ENCODE measurements at places on chromosomes 3 and 15. TPM values are rescaled to one million over a fixed set of nuclear protein-coding genes. Genes with fewer than 3 reads are reported as not detected.
A peak's percentile ranks its signal among the peaks of the same experiment; 100 is the strongest.

The FOXB1 gene
- total RNA-seq, result not detected

The CNOT10 gene
- total RNA-seq, result 13.0 TPM

DNA sequence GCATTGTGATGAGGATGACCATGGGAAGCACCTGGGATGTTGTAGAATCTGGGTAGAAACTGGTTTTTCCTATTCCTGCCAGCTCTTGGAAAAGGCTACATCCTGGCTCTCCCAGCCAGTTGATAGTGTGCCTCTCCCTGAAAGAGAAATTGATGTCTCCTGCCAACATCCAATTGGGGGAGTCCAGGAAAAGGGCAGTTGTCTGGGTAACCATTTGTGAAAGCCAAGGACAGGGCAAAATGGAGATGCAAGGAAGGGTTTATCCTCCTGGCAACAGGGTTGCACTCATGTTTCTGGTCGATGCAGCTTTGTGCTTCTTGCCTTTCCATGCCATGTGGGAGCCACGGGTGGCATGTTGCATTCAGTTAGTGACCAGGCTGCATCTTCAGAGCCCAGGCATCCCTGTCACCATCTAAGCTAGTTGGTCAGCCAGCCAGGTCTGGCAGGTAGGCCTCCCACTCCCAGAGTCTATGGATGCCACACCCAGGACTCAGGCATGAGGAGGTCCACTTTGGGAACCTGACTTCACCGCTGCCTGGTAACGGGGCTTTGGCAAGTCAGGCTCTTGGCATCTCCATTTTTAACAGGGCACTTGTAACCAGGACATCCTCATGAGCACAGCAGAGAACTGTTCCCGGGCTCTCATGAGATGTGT, 153.5 kb downstream of the DNAJB8 start:
- no peaks in the 10 kb centered on the region for H3K36me3 ChIP-seq
- no peaks in the 10 kb centered on the region for H3K27me3 ChIP-seq
- peaks cover 16% of the 10 kb centered on the region for H3K4me1 ChIP-seq
- H3K4me3 ChIP-seq, result no peak overlapping the region

DNA sequence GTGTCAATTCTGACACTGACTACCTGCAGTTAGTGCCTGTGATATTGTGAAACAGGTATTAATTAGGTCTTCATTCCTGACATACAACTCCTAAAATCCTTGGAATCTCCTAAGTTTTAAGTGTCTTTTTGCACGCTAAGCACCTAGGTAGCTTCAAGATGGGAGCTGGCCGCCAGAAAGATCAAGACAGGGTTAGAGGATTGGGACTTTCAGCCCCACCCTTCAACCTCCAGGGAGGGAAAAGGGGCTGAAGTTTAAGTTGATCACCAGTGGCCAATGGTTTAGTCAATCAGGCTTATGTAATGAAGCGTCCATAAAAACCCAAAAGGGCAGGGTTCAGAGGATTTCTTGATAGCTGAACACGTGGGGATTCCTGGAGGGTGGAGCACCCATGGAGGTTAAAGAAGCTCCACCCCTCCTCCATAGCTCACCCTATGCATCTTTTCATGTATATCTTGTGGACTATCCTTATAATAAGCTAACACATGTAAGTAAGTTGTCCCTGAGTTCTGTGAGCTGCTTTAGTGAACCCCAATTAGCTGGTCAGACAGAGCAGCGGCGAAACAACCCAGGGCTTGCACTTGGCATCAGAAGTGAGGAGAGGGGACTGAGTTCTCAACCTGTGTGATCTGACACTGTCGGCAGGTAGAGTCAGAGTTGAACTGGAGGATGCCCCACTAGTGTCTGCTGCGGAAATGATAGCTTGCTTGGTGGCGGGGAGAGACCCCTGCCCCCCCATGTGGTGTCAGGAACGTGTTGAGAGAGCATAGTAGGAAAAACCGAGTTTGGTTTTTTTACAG, 12.8 kb upstream of the SRP14 start:
- peak; percentile 18 for DNase-seq
- H3K27me3 ChIP-seq, result no peaks in the 10 kb centered on the region
- no peak overlapping the region for H3K27ac ChIP-seq
- H3K36me3 ChIP-seq, result no peaks in the 10 kb centered on the region
- no peak overlapping the region for H3K4me3 ChIP-seq
- peaks cover 43% of the 10 kb centered on the region for H3K4me1 ChIP-seq

- DNase-seq, result no peak
- H3K4me3 ChIP-seq, result no peak within 1 kb of the TSS
- no peaks in the 10 kb centered on the region for H3K4me1 ChIP-seq
- H3K27me3 ChIP-seq, result no peaks in the 10 kb centered on the region
- no peak within 1 kb of the TSS for H3K27ac ChIP-seq
- H3K36me3 ChIP-seq, result no peaks in the 10 kb centered on the region
Observed at GRCh38 chr15:76011627-76012551, at the start of gene NRG4. Gene NRG4, minus strand, starts transcription at chr15:76012424. Its CDS starts 1,194 bp downstream, at chr15:76011230.

- no peak overlapping the region for H3K4me3 ChIP-seq
- H3K27me3 ChIP-seq, result no peaks in the 10 kb centered on the region
- H3K36me3 ChIP-seq, result no peaks in the 10 kb centered on the region
Observed at GRCh38 chr3:25547943-25548674, 116.6 kb downstream of the TOP2B start.

- H3K27ac ChIP-seq, result no peak overlapping the region
- H3K27me3 ChIP-seq, result no peaks in the 10 kb centered on the region
- no peaks in the 10 kb centered on the region for H3K4me1 ChIP-seq
- no peaks in the 10 kb centered on the region for H3K36me3 ChIP-seq
Observed at GRCh38 chr3:60294181-60294580, 957.1 kb downstream of the FHIT start.

DNA sequence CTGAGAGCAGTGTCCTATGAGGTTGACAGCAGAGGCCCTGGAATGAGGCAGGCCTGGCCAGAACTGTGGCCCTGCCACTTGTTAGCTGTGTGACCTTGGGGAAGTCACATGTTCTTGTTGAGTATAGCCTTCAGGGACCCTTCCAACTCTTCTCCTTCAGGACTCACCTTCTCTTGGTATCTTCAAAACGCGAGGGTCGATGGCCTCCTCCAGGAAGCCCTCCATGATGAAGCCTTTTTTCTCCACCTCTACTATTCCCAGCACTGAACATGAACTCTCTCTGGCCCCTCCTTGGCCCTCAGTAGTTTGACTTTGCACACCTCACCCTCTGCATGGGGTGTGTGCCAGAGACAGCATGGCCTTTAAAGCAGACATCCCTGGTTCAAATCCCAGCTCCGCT, 195.1 kb upstream of the LINGO1 start:
- no peak for DNase-seq
- H3K4me3 ChIP-seq, result no peak overlapping the region
- H3K36me3 ChIP-seq, result no peaks in the 10 kb centered on the region
- no peaks in the 10 kb centered on the region for H3K27me3 ChIP-seq

GRCh38 chr3:141082064-141082463, 30.9 kb downstream of the SPSB4 start:
- H3K4me1 ChIP-seq, result peaks cover 13% of the 10 kb centered on the region
- H3K27me3 ChIP-seq, result no peaks in the 10 kb centered on the region
- peak; percentile 21 for DNase-seq
- H3K36me3 ChIP-seq, result no peaks in the 10 kb centered on the region

GRCh38 chr3:73915886-73916285, 291.1 kb upstream of the PDZRN3 start:
- H3K4me1 ChIP-seq, result no peaks in the 10 kb centered on the region
- H3K36me3 ChIP-seq, result no peaks in the 10 kb centered on the region

The B3GNT5 gene
- 3.1 TPM for total RNA-seq

DNA sequence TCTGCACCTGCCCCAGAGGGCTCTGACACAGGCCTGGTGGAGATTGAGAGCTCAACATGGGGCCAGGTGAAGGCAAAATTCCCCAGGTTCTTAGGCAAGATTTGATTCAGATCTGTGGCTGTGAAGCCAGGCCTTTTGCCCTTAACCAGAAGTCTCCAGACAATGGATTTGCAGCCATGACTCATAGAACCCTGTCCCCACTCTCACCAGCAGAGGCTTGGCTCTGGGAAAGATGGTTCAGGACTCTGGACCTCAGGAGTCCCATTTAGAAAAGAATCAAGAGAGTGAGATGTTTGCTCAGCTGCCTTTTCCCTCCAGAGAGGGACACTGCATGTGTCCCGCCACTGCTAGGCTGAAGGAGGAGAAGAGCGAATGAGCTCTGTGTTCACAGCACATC, 361.4 kb upstream of the ICE2 start:
- no peak overlapping the region for H3K4me3 ChIP-seq
- no peaks in the 10 kb centered on the region for H3K4me1 ChIP-seq
- DNase-seq, result no peak
- no peaks in the 10 kb centered on the region for H3K36me3 ChIP-seq
- no peaks in the 10 kb centered on the region for H3K27me3 ChIP-seq

DNA sequence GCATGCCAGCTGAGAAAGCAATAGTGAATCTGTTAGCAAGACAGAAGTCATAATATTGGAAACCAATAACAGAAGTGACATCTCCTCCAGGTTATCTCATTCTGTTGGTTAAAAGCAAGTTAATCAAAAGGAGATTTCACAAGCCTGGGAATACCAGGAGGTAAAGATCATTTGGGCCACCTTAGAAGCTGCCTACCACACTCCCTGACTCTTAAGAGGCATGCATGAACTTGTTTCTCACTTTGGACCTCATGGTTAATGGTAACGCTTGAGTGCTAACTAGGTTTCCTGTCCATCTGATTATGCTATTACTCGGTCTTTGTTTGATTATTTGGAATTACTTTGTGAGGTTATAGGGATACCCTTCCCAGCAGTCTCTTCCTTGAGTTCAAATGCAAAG, 650.8 kb upstream of the SGO1 start:
- no peak overlapping the region for H3K27ac ChIP-seq
- no peak overlapping the region for H3K4me3 ChIP-seq
- DNase-seq, result no peak
- H3K36me3 ChIP-seq, result no peaks in the 10 kb centered on the region

DNA sequence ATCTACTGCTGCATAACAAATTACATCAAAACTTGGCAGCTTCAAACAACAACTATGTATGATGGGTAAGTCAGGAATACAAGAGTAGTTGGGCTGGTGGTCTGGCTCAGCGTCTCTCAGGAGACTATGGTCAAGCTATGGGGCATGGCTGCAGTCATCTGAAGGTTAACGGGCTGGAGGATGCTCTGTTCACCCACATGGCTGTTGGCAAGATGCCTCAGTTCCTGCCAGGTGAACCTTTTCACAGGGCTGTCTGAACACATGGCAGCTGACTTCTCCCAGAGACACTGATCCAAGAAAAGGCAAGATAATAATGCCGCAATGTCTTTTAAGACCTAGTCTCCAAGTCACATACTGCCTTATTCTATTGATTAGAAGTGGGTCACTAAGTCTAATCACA, 63.7 kb downstream of the GPR176 start:
- no peaks in the 10 kb centered on the region for H3K27me3 ChIP-seq
- no peak overlapping the region for H3K4me3 ChIP-seq
- no peaks in the 10 kb centered on the region for H3K36me3 ChIP-seq
- H3K27ac ChIP-seq, result no peak overlapping the region
- peaks cover 8% of the 10 kb centered on the region for H3K4me1 ChIP-seq

DNA sequence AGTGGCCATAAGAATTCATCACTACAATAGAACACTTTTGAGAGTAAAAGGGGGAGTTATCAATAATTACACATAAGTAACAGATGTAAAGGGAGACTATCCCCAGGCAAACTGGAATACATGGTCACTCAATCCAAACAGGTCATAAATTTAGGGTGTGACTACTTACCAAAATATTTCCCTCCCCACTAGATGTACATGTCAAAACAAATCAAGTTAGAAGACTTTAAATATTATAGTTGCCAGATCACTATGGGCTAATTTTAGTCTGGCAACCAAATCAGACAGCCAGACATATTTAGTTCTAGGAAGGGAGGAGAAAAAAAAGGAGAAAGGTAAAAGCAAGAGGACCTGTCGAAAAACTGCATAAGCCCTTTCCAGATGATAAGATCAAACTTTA, 23.1 kb downstream of the SLC24A5 start:
- peaks cover 35% of the 10 kb centered on the region for H3K4me1 ChIP-seq
- H3K4me3 ChIP-seq, result no peak overlapping the region
- no peaks in the 10 kb centered on the region for H3K36me3 ChIP-seq
- peak overlapping the region; percentile 53 for H3K27ac ChIP-seq
- H3K27me3 ChIP-seq, result no peaks in the 10 kb centered on the region

- no peaks in the 10 kb centered on the region for H3K36me3 ChIP-seq
- no peak for DNase-seq
- no peak overlapping the region for H3K4me3 ChIP-seq
- no peaks in the 10 kb centered on the region for H3K4me1 ChIP-seq
Observed at GRCh38 chr15:73822998-73823397, 50.4 kb upstream of the TBC1D21 start.

DNA sequence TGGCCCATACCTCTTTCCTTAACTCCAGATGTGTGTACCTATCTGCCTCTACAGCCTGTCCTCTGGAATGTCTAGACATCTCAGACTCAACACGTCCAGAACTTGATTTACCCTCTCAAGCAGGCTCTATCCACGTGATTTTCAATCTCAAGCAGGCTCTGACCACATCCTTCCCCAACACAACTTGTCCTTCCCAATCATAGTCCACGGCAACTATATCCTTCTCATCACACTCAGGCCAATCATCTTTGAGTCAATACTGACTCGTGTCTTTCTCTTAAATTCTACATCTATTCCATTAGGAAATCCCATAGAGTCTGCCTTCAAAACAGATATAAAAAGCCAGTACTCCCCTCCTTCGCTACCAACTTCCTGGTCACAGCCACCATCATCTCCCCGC, 70.4 kb downstream of the FOXP1 start:
- no peak overlapping the region for H3K27ac ChIP-seq
- peaks cover 47% of the 10 kb centered on the region for H3K4me1 ChIP-seq
- DNase-seq, result no peak
- no peaks in the 10 kb centered on the region for H3K36me3 ChIP-seq

- no peak overlapping the region for H3K4me3 ChIP-seq
- peaks cover 14% of the 10 kb centered on the region for H3K4me1 ChIP-seq
- no peak for DNase-seq
- no peaks in the 10 kb centered on the region for H3K36me3 ChIP-seq
Observed at GRCh38 chr3:158167737-158168557, 58.1 kb downstream of the RSRC1 start.

GRCh38 chr3:157746391-157746790, 243.2 kb upstream of the VEPH1 start:
- H3K27ac ChIP-seq, result no peak overlapping the region
- no peaks in the 10 kb centered on the region for H3K4me1 ChIP-seq
- no peak overlapping the region for H3K4me3 ChIP-seq
- H3K27me3 ChIP-seq, result no peaks in the 10 kb centered on the region
- no peaks in the 10 kb centered on the region for H3K36me3 ChIP-seq

- no peak for DNase-seq
- no peaks in the 10 kb centered on the region for H3K4me1 ChIP-seq
- no peak overlapping the region for H3K27ac ChIP-seq
- no peaks in the 10 kb centered on the region for H3K27me3 ChIP-seq
Observed at GRCh38 chr3:112976001-112976400, 1.1 kb upstream of the CD200R1 start.

DNA sequence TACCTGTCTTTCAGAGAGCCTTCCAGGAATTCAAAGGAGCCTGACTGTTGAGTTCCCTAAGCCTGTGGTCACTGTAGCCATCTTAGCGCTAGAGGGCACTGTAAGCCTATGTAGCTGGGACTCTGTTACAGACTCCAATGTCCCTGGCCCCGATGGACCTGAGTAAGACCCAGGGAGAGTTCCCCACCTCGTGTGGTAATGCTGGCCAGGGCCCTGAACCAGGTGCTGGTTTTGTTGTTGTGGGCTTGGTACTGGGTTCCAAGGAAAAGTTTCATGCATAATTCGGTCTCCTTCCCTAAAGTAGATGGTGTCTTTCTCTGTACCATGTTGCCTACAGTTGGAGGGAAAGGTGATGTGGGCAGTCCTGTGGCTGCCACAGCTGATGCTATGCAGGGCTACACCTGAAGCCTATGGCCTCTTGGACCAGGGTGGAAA, 32.4 kb downstream of the CDAN1 start:
- DNase-seq, result no peak
- H3K27ac ChIP-seq, result no peak overlapping the region
- peaks cover 12% of the 10 kb centered on the region for H3K4me1 ChIP-seq
- no peaks in the 10 kb centered on the region for H3K27me3 ChIP-seq
- H3K4me3 ChIP-seq, result no peak overlapping the region
